ENCODE measurements at places on chromosomes 13 and 19.
A peak's percentile ranks its signal among the peaks of the same experiment; 100 is the strongest.

GRCh38 chr13:110001670-110002275, 215.4 kb upstream of the IRS2 start:
- DNase-seq = no peak

- DNase-seq = no peak
These were observed 24.6 kb upstream of the ZNF431 start for GRCh38 chr19:21117041-21117907.

GRCh38 chr19:13118424-13119193, 545 bp downstream of the NACC1 start:
- DNase-seq = no peak

- peak; percentile 48 for DNase-seq
These were observed 714 bp downstream of the PLPP2 start for GRCh38 chr19:290372-291005.

GRCh38 chr13:110245416-110245899, 61.5 kb downstream of the COL4A1 start:
- no peak for DNase-seq

DNA sequence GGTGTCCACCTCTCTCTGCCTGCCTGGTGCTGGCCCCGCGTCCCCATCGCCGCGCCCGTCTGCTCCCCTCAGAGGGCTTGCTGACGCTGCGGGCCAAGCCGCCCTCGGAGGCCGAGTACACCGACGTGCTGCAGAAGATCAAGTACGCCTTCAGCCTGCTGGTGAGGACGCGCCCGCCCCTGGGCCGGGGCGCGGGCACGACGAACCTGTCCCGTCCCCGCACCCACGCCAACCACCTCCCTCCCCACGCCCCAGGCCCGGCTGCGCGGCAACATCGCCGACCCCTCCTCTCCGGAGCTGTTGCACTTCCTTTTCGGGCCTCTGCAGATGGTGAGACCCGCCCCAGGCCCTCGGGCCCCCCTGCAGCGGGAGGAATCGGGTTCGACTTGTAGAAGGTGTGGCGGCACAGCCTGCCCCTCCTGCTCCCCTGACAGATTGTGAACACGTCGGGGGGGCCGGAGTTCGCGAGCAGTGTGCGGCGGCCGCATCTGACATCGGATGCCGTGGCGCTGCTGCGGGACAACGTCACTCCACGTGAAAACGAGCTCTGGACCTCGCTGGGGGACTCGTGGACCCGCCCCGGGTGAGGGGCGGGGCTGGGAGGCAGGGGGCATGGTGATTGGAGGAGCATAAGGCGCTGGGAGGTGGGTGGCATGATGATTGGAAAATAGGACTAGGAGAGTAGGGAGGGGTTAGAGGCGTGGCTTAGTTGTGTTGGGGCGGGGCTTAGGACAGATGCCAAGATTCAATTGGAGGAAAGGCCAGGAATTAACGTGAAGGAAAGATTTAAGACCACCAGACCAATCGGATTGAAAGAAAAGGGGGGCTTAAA, 6.6 kb downstream of the EPS8L1 start:
- DNase-seq = no peak

DNA sequence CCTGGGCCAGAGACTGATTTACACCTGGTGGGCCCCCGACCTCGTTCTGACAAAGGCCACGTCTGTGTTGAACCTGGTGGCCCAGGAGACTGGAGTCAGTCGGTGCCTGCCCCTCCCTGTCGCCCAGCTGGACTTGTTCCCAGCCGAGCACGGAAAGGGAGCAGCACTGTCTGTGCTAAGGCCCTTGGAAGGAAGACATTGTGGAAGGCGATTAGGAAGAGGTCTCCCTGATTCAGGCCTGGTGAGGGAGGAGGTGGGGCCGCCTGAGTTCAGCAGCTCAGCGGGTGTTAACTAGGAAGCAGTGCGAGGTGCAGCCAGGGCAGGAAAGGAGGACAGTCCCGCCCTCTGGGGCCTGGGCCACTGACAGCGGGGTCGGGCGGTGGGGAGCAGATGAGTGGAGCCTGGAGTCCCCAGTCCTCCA, 64.7 kb downstream of the GPR12 start:
- no peak for DNase-seq

GRCh38 chr19:30446850-30447552, 74.8 kb downstream of the ZNF536 start:
- no peak for DNase-seq

GRCh38 chr19:49441210-49441959, at the start of gene SLC17A7:
TSS of gene SLC17A7 (minus strand) at chr19:49441527. CDS start at chr19:49441379, 148 bp downstream.
- peak; percentile 91 for DNase-seq

DNA sequence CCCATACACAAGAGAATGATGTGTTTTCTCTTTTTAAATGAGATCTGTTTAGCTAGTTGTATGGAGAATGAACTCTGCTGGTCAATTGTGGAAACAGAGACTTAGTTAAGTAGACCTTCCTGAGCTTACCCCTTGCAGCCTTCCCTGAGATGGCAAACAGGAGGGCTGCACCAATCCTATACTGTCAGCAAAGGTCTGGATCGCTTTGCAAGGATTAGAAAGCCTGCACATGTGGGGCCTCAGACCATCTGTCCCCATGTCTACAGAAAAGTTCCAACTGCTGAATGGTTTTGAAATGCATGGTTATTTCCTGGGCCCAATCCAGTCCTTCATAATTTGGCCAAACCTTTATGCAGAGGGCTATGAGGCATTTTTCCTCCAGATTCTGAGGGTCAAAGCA, 183.9 kb upstream of the SLC10A2 start:
- DNase-seq = no peak

DNA sequence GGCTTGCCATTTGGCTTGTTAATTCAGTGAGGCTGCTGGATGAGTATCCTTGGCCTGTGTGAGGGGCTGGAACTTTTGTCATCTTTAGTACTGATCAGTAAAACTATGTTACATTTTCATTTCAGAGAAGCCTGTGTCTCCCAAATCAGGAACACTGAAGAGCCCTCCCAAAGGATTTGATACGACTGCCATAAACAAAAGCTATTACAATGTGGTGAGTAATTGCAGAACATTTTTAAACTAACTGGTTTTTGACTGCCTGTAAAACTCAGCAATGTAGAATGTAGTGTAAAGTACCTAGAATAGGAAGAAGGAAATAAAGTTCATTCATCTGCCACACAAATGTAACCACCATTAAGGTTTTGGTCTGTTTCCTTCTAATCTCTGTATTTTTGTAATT, 87.4 kb upstream of the TEX29 start:
- no peak for DNase-seq

- DNase-seq = no peak
These were observed 32.2 kb downstream of the ANKRD27 start for GRCh38 chr19:32642771-32643170.

- no peak for DNase-seq
These were observed 41.8 kb downstream of the CARD8 start for GRCh38 chr19:48213959-48214358.

DNA sequence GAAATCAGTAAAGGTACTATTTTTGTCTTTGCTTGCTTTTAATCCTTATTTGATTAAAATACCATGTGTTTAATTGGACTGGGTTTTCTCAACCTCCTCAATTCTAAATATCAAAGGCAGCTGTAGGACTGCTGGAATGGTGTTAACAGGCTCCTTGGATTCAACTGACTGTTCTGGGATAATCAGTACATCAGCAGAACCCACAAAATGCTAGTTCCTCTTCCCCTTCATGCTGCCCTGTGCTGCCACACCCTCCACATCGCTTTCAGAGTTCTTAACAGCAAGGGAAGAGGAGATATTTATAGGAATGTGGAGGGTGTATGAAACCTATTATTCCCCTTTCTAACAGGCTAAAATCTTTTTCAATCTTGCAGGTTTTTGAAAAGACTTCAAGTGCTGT, 82.4 kb downstream of the KCTD12 start:
- no peak for DNase-seq

DNA sequence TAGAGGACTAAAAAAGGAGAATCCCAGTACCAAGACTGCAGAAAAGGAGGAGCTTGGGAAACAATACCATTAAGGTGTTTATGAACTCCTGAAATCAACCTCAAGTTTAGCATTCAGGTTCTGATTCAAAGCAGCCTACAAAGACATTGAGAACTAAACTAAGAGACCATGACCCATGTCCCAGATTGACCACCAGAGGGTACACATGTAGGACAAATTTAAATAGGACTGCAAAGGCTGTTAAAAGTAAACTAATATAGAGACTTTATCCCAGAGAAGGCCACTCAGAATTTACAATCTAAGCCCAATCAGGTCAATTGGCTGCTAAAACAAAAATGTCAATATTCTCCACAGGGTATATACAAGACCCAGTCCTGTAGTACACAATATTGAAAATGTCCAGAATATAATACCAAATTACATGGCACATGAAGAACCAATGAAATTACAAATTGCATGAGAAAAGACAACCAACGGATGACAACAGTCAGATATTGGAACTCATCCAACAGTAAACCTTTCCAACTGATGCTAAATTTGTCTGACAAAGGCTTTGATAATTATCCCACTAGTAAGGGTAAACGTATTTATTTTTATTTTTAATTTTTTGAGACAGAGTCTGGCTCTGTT, 682.4 kb downstream of the UQCRFS1 start:
- no peak for DNase-seq

- DNase-seq = no peak
These were observed 69.8 kb upstream of the SCEL start for GRCh38 chr13:77465603-77466195.

- DNase-seq = peak; percentile 62
These were observed 24.1 kb upstream of the ASPDH start for GRCh38 chr19:50537769-50538230.

GRCh38 chr13:101473458-101473857, 21.0 kb downstream of the ITGBL1 start:
- DNase-seq = no peak

DNA sequence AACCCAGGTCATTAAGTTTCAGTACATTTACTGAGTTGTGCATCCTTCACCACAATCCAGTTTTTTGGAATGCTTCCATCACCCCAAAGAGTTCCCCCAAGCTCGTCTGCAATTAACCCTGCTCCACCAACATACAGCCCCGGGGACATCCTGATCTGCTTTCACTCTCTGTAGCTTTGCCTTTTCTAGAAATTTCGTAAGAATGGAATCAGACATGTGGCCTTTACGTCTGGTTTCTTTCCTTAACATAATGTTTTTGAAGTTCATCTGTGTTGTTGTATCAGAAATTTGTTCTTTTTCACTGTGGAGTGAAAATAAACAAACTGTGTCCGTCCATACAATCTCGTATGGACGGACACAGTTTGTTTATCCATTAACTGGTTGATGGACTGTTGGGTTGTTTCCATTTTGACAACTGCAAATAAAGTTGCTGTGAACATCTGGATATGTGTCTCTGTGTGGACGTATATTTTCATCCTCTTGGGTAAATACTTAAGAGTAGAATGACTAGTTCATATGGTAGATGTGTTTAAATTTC, 2.9 kb downstream of the KLHL26 start:
- DNase-seq = no peak

GRCh38 chr13:75541287-75541686, 3.6 kb upstream of the COMMD6 start:
- DNase-seq = no peak

DNA sequence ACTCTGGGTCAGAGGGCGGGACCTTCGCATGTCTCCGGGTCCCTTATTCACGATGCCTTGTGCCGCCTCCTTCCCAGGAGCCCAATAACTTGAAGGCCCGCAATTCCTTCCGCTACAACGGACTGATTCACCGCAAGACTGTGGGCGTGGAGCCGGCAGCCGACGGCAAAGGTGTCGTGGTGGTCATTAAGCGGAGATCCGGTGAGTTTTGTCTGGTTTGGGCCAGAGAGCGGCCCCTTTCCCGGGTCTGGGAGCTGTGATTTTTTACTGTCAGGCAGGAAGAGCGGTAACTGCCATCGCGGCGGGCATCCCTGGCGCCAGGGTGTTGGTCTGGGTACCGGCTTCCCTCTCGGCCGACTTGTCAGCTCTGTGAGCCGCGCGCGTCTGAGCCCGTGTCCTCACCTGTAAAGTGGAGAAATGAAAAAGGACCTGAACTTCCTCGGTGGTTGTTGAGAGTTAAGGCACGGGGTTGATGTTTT, 800 bp downstream of the RPL28 start:
- DNase-seq = no peak

DNA sequence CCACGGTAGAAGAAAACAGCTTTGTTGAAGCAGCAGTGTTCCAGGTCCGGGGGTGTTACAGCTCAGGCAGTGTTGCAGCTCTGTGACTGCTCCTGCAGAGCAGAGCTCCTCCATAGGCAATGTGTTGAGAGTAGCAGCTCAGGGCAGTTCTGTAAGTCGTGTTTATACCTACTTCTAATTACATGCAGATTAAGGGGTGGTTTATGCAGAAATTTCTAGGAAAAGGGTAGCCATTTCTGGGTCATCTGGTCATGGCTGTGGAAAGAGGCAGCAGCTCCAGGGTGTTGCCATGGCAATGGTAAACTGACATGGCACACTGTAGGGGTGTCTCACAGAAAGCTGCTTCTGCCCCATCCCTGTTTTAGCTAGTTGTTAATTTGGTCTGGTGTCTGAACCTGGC, 316.4 kb downstream of the GPC5 start:
- no peak for DNase-seq

DNA sequence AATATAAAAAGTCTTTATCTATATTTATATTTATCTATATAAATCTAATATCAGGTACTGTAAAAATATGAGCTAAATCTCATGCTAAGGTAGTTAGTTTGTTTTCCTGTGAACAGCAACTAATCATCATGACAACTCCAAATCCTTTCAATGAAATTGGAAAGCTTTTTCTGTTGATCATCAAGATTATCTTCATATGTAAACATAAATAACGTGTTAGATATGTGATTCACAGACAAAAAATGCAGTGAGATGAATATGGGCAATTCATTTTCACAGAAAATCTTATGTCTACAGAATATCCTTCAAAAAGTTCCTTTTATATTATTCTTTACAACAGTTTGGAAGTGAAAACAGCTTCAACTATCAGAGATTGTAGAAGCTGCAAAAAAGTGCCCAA, 41.7 kb upstream of the EEF1AKMT1 start:
- no peak for DNase-seq

DNA sequence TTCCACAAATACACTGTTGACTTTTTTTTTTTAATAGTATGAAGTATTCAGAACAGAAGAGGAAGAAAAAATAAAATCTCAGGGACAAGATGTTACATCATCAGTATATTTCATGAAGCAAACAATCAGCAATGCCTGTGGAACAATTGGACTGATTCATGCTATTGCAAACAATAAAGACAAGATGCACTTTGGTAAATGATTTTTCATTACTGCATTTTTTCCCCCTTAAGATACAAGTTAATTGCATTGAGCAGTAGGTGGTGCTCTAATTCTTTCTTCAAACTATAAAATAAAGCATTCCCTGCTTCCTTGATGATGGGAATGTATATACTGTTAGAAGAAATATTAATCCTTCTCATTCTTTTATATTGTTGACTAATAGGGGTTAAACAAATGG, 17.1 kb downstream of the UCHL3 start:
- DNase-seq = no peak

GRCh38 chr13:108478179-108478578, 151.2 kb upstream of the MYO16 start:
- DNase-seq = no peak

- DNase-seq = peak; percentile 54
These were observed 607 bp upstream of the SYNE4 start for GRCh38 chr19:36009220-36009619.

GRCh38 chr19:29927944-29928625, 14.0 kb upstream of the URI1 start:
- DNase-seq = no peak

GRCh38 chr19:1634938-1635243, 17.5 kb downstream of the TCF3 start:
- no peak for DNase-seq

Data from substantia nigra (tissue), 51 donors.